Stimulated activated CD8-positive, alpha-beta memory T cell treated with anti-CD3 and anti-CD28 coated beads, Interleukin-7, amount 100 ng/mL, for 24 hours (primary cell): ENCODE measurements at places on chromosomes 11 and 22.

DNA sequence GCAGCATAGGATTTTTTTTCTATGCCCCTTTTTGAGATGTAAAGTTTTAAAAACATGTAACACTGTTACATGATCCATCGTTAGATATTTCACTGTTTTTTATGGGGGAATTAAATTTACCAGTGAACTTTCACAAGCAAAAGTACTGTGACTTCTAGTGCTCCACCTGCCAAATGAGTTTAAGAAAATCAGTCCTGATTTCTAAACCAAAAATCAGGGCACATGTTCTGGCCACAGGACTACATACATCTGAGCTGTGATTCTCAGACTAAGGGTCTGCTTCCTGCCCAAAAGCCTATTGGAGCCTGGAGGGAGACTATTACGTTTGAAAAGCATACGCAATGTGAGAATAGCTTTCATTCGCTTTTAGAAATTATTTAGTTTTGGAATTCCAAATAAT is 22.5 kb downstream of the TMPRSS13 start:
- DNase-seq = no peak

- DNase-seq = no peak
These were observed 28.9 kb downstream of the AP1B1 start for GRCh38 chr22:29359469-29359868.

DNA sequence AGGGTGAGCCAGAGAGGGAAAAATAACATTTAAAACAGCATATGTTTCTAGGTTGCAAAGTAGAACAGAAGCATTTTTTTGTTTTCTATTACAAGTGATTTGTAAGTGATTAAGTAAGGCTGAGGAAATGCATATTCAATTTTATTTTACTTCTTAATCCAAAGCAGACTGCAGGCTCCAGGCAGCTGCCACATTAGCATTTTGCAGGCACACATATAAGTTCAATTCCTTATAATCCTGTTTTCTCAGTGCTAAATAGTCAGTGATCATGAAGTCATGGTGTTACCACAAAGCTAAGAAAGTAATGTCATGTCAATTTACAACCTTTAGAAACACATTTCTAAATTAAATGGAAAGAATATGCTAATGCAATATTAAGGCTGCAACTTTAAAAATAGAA is 149.8 kb downstream of the CNTN5 start:
- DNase-seq = no peak

GRCh38 chr11:76310832-76311595 is 69.9 kb downstream of the THAP12 start:
- no peak for DNase-seq
